ENCODE measurements at places on chromosomes 3 and 15. TPM values are rescaled to one million over a fixed set of nuclear protein-coding genes. Genes with fewer than 3 reads are reported as not detected.
A peak's percentile ranks its signal among the peaks of the same experiment; 100 is the strongest.

Gene TMCO5A
- total RNA-seq: not detected

Gene CYP1A2
- not detected for total RNA-seq

Gene COLQ
- 0.62 TPM for total RNA-seq

Gene HCLS1
- total RNA-seq: 240 TPM

Gene TEX55
- total RNA-seq: not detected

Gene TGM5
- total RNA-seq: not detected

Gene ACKR2
- 0.76 TPM for total RNA-seq

DNA sequence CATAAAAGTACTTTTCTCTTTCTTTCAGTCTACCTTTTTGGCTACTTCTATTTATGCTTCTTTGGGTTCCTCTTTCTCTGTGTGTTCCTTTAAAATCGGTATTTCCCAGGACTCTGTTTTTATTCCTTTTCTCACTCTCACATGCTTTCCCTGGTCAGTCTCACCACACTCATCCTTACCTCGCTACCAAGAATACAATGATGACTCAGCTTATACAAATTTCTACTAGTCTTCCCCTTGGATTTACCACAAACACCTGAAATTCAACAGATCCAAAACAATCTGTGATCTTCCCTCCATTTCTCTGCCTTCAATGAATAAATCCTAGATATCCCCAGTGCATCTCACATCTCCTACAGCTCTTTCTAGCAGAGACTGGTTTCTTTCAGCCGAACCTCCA is 52.9 kb downstream of the TUBGCP4 start:
- peaks cover 42% of the 10 kb centered on the region for H3K36me3 ChIP-seq
- H3K4me1 ChIP-seq: peaks cover 9% of the 10 kb centered on the region
- H3K27ac ChIP-seq: no peak overlapping the region
- no peaks in the 10 kb centered on the region for H3K27me3 ChIP-seq
- H3K4me3 ChIP-seq: no peak overlapping the region
- DNase-seq: no peak

DNA sequence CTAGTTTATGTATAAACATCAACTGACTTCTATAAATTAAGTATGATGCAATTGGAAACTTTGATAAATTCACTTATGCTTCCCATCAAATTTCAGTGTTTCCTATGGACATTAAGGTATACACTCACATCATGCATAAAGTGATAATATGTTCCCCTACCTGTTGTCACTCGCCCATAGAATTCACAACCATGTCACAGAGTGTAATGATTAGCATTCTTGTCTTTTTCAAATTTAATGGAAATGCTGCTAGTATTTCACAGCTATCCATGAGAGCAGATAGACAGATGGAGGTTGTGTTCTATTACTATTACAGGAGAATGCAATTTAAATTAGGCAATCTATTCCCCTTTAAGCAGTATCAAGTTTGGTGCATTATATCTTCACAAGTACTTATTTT is 984 bp downstream of the PLSCR4 start:
- H3K27me3 ChIP-seq: peaks cover 35% of the 10 kb centered on the region
- H3K4me1 ChIP-seq: peaks cover 4% of the 10 kb centered on the region
- peak overlapping the region; percentile 60 for H3K4me3 ChIP-seq

DNA sequence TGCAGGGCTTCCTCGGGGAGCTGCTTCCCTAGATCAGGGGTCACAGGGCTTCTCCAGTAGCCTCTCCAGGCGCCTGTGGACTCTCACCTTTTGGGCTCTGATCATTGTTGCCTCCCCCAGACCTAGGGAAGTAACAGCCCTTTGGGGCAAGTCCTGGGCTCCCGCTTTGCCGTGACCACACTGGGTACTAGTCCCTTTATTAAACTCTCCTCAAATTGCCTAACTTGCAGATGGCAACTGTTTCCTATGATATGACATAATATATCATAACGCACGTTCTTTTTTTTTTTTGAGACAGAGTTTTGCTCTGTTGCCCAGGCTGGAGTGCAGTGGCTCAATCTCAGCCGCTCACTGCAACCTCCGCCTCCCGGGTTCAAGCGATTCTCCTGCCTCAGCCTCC is 17.9 kb upstream of the NRROS start:
- H3K4me3 ChIP-seq: no peak overlapping the region
- no peak for DNase-seq
- H3K4me1 ChIP-seq: peaks cover 16% of the 10 kb centered on the region
- H3K27me3 ChIP-seq: no peaks in the 10 kb centered on the region
- no peaks in the 10 kb centered on the region for H3K36me3 ChIP-seq

DNA sequence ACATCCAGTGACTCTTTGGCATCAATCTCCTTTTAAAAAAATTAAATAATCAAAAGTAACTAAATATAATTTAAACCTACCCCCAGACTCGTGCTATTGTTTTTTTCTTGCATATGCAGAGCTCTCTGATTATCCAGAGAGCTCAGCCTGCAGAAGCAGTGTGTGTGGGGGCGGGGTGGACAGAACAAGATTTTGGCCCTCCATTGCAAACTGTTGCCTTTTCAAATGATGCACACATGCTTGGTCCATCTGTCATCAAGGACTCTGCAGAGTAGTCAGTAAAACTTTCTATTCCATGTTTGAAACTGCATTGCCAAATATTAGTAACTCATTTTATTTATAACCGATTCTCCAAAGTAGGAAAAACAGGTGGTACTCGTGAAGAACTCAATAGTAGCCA is 28.6 kb upstream of the STXBP5L start:
- DNase-seq: no peak
- no peak overlapping the region for H3K27ac ChIP-seq
- H3K4me1 ChIP-seq: no peaks in the 10 kb centered on the region
- no peaks in the 10 kb centered on the region for H3K36me3 ChIP-seq
- H3K4me3 ChIP-seq: no peak overlapping the region

DNA sequence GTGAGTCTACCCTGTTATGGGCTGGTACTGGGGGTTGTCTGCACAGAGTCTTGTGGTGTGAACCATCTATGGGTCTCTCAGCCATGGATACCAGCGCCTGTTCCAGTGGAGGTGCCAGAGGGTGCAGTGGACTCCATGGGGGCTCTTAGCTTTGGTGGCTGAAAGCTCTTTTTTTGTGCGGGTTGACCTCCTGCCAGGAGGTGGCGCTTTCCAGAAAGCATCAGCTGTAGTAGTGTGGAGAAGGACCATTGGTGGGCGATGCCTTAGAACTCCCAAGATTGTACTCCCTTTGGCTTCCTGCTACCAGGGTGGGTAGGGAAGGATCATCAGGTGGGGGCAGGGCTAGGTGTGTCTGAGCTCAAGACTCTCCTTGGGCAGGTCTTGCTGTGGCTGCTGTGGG is 602.6 kb downstream of the RSL24D1 start:
- peaks cover 9% of the 10 kb centered on the region for H3K27me3 ChIP-seq
- no peaks in the 10 kb centered on the region for H3K36me3 ChIP-seq
- no peak overlapping the region for H3K27ac ChIP-seq

- no peaks in the 10 kb centered on the region for H3K4me1 ChIP-seq
- H3K27ac ChIP-seq: no peak overlapping the region
- H3K27me3 ChIP-seq: no peaks in the 10 kb centered on the region
- no peak overlapping the region for H3K4me3 ChIP-seq
- DNase-seq: no peak
Measured at GRCh38 chr3:134985864-134986715, 191.0 kb downstream of the EPHB1 start.

DNA sequence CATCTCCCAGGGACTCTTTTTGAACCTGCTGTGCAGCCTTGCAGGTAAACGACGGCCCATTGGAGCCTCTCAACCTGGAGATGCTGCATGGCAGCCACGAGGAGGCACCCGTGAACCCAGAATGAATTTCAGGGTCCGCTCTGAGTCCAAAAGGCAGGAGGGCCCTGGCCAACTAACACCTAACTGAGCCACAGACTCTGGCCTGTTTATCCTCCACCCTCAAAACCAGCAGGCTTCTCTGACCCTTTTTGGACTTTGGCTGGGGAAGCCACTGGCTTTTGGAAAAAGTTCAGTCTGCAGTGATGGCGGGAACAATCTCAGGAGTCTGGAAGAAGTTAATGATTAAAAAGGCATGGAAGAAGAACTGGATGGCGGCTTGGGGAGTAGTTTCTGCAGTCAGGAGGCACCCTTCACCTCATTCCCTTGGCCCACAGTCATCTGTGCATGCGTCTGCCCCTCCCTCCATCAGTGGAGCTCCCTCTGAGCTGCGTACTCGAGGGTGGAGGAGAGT is 4.1 kb downstream of the PXYLP1 start:
- H3K27me3 ChIP-seq: no peaks in the 10 kb centered on the region
- no peak overlapping the region for H3K27ac ChIP-seq
- H3K4me1 ChIP-seq: peaks cover 62% of the 10 kb centered on the region
- H3K4me3 ChIP-seq: no peak overlapping the region
- no peak for DNase-seq

GRCh38 chr15:88031461-88031860 is 225.1 kb downstream of the NTRK3 start:
- H3K4me1 ChIP-seq: no peaks in the 10 kb centered on the region
- no peak for DNase-seq
- no peaks in the 10 kb centered on the region for H3K36me3 ChIP-seq
- H3K27me3 ChIP-seq: peaks cover 16% of the 10 kb centered on the region
- H3K27ac ChIP-seq: no peak overlapping the region
- H3K4me3 ChIP-seq: no peak overlapping the region

DNA sequence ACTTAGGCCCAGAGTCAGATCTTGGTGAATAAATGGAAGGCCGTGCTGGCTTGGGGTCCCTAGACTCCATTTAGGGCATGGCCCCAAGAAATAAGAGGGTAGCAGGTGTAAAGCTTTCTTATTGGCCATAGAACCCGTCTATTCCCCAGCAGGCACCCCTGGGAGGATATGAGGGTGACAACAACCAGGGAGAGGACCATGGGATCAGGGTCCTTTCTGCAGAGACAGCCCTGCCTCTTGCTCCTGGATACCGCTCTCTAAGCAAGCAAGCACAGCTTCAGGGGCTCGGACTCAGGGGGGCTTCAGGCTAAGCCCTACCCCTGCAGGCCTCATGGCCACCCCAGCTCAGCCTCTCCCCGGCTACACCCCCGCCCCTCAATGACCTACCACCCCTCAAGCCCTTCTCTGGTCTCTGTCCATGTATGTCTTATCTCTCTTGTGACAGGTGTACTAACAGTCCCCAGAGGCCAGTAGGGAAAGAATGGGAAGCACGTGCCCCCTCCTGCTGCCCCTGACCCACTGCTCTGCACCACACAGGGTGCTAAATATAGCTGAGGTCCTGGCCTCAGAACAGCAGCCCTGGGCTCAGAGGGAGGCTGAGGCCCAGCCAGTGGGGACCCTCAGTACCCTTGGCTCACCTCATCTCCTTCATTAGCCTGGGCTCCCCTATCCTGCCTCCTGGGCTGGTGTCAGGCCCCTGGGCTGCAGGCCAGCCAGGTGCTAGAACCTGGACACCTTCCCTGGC is 1.9 kb downstream of the XIRP1 start:
- no peak overlapping the region for H3K27ac ChIP-seq
- peaks cover 31% of the 10 kb centered on the region for H3K4me1 ChIP-seq
- no peak overlapping the region for H3K4me3 ChIP-seq
- no peaks in the 10 kb centered on the region for H3K36me3 ChIP-seq

Measured in activated naive CD4-positive, alpha-beta T cell treated with anti-CD3 and anti-CD28 coated beads for 36 hours (primary cell).